ENCODE measurements at places on chromosomes 7 and 10. TPM values are rescaled to one million over a fixed set of nuclear protein-coding genes. Genes with fewer than 3 reads are reported as not detected.

RBM20 gene
- total RNA-seq = 9.9 TPM

EPO gene
- not detected for total RNA-seq

DNA sequence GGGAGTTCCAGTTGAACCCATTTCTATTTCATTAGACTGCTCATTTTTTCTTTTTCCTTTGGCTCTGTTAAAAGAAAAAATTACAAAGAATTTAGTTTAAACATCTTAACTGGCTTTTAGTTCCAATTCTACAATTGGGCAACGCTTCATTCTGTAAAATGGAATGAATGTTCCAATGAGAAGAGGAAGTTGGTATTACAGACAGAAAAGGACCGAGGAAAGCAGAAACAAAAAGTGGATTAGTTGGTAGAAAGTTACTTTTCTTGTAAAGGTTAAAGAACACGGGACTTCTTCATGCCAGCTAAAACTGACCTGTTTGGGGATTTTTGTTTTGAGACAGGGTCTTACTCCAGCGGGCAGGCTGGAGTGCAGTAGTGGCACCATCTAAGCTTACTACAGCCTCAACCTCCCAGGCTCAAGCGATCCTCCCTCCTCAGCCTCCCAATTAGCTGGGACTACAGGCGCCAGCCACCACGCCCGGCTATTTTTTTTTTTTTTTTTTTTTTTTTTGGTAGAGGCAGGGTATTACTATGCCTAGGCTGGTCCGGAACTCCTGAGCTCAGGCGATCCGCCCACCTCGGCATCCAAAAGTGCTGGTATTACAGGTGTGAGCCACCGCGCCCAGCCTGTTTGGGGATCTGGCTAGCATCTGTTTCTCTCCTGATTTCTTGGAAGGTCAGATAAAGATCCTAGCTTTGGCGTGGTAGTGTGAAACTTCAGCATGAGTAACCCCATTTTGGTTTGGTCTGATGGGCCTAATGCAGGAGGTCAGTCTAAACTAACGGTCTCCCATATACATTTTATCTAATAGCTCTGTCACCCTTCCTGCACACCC is 1.3 kb upstream of the VDAC2 start:
- H3K27me3 ChIP-seq = no peaks in the 10 kb centered on the region
- no peak overlapping the region for H3K4me3 ChIP-seq
- no peaks in the 10 kb centered on the region for H3K4me1 ChIP-seq

GRCh38 chr7:79652619-79653018 is 199.2 kb upstream of the MAGI2 start:
- no peaks in the 10 kb centered on the region for H3K36me3 ChIP-seq
- no peak overlapping the region for H3K4me3 ChIP-seq
- H3K4me1 ChIP-seq = no peaks in the 10 kb centered on the region
- no peak for DNase-seq
- no peak overlapping the region for H3K27ac ChIP-seq

- DNase-seq = no peak
- H3K4me1 ChIP-seq = peaks cover 6% of the 10 kb centered on the region
- H3K27ac ChIP-seq = no peak overlapping the region
- no peak overlapping the region for H3K4me3 ChIP-seq
- no peaks in the 10 kb centered on the region for H3K27me3 ChIP-seq
Measured at GRCh38 chr10:24683554-24683953, 40.1 kb downstream of the ARHGAP21 start.

All from aorta (tissue), 5 donors.